ENCODE measurements at places on chromosomes 6 and 20. TPM values are rescaled to one million over a fixed set of nuclear protein-coding genes. Genes with fewer than 3 reads are reported as not detected.

BNIP5 gene
- total RNA-seq, result not detected

SPATS1 gene
- not detected for total RNA-seq

RIPPLY2 gene
- total RNA-seq, result not detected

PACRG gene
- total RNA-seq, result 0.64 TPM

FERMT1 gene
- total RNA-seq, result 2.0 TPM

IBTK gene
- total RNA-seq, result 33.4 TPM

HLA-A gene
- total RNA-seq, result 327 TPM

MCHR2 gene
- total RNA-seq, result not detected

RAD21L1 gene
- not detected for total RNA-seq

SYTL3 gene
- 8.0 TPM for total RNA-seq

- no peak for DNase-seq
Observed at GRCh38 chr6:151310279-151310678, 70.5 kb downstream of the AKAP12 start.

DNA sequence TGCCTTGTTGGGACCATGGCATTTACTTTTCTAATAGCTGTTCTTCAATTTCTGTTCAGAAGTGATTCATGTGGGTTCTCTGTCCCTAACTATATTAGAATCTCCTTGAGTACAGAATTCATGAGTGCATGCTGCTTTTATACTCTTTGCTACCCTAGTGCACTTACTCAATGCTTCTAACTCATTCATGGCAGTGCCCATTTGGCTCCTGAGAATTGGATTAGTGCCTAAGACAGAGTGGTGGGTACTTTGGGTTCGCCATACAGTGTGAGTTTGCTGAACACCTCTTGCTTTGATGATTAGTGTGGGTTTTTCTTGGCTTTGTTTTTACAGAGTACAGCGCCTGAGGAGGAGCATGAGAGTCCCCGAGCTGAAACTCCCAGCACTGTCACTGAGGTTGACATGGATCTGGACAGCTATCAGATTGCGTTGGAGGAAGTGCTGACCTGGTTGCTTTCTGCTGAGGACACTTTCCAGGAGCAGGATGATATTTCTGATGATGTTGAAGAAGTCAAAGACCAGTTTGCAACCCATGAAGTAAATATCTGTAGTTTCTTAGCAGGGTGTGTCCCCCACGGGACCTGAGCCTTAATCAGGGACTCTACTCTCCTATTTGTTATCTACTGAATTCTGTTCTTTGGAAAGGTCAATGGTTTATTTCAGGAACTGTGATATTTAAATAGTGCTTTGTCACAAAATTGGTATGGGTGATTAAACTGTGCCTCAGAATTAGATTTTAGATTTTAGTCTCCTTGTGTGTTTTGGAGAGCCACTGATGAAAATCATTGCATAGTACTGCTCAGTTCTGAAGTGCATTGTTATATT lies 150.7 kb downstream of the UTRN start:
- no peak for DNase-seq

DNA sequence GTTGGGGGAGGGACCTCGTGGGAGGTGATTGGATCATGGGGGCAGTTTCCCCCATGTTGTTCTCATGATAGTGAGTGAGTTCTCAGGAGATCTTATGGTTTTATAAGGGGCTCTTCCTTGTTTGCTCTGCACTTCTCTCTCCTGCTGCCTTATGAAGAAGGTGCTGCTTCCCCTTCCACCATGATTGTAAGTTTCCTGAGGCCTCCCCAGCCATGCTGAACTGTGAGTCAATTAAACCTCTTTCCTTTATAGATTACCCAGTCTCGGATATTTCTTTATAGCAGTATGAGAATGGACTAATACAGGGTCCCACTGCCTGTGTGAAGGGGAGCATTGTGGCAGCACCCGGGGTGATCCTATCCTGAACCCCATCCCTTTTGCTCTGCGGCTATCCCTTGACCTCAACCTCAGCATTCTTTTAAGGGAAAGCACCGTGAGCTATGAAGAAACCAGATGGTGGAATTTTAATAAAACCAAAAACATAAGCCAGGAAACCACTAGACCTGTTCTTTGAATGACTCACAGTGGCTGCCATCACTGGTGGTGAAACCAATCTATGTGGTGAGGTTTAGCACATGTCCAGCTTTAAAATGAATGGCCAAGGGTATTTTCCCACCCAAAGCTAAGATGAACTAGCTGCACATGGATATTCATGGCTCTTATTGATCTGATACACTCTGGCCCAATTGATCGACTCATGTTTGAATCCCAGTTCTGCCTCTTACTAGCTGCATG lies 62.2 kb downstream of the ZDHHC14 start:
- DNase-seq, result no peak

GRCh38 chr6:64293298-64293697 lies 657.7 kb downstream of the PHF3 start:
- DNase-seq, result no peak

- DNase-seq, result no peak
Observed at GRCh38 chr6:52510213-52510562, 66.7 kb downstream of the TRAM2 start.

DNA sequence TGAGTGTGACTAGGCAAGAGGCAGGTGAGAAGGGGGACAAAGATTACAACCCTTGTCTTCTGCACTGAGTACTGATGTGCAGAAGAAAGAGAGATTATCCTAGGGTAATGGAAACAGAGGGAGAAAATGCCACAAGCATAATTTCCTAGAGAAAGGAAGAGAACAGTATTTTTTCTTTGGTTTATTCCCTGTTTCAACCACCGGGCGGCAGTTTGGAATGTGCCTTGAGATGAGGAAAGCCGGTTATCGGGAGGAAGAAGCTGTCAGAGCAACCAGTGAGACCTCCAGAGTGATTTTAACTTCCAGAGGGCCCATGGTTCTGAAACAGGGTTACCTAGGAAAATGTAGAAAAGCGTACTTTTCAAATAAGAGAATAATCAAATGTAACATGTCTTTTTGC lies 121.4 kb downstream of the REV3L start:
- no peak for DNase-seq

DNA sequence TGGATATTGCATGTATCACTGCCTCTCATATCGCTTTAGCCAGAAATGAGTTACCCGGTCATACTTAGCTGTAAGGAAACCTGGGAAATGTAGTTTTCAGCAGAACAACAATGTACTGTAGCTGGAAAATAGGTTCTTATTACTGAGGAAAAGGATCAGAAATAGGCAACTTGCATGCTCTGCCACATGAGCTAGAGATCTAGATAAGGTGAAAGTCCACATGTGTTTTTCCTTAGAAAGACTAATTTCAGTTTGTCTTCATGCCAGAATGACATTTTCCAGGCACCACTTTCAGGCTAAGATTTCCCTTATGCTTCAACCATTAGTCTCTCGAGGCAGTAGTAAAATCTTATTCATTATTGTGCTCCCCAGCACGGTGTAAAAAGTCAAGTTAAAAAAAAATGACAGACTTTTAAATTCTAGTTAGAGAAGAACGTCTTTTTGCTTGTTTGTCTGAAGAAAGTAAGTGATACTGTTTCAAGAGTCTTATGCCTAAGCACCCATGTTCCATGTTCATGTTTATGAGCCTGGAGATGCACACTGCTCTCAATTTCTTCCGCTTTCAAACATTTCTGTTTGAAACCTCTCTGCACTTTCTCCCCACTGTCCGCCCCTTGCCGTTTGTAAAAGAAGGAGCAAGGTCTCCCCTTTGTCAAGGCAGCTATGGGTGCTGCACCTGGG lies 67.6 kb downstream of the ZNF831 start:
- DNase-seq, result no peak

GRCh38 chr20:2171266-2171790 lies 69.7 kb downstream of the STK35 start:
- DNase-seq, result no peak

DNA sequence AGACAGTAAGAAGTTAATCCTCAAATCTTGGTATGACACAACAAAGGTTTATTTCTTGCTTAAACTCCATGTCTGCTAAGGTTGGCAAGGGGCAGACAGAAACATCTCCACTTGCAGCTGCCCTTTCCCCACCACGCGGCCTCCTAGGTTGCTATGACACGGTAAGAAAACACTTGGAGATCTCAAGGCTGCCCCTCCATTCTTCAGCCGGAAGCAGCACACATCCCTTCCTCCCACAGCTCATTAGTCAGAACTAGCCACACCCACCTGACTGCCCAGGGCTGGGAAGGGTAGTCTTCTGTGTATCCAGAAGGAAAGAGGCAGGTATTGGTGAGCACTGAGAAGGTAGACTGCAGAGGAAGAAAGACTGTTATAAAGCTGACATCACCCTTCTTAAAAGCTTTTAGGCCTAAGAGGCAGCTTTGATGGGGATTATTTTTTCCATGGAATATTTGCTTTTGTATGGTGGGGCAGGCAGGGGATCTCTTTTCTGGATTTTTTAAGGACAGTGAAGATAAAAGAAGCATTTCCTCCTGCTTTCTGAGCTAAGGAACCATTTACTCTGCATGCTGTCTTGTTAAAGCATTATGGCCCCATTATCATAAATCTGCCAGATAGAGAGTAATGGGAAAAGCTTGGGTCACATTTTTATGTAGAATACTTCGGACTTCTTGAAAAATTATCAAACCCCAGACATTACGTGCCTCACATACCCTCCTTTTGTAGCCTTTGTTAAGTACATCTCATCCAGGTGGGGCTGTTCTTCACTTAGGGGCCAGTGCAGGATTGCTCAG lies 41.6 kb downstream of the MRAP2 start:
- DNase-seq, result no peak

- DNase-seq, result no peak
Observed at GRCh38 chr6:146598772-146599405, at the start of gene ADGB. TSS of gene ADGB (plus strand) at chr6:146598972. CDS start at chr6:146599041, 69 bp downstream.

- DNase-seq, result no peak
Observed at GRCh38 chr20:57180387-57180786, 86.1 kb downstream of the BMP7 start.

- peak; percentile 59 for DNase-seq
Observed at GRCh38 chr6:125154761-125155135, 1.2 kb downstream of the TPD52L1 start.

DNA sequence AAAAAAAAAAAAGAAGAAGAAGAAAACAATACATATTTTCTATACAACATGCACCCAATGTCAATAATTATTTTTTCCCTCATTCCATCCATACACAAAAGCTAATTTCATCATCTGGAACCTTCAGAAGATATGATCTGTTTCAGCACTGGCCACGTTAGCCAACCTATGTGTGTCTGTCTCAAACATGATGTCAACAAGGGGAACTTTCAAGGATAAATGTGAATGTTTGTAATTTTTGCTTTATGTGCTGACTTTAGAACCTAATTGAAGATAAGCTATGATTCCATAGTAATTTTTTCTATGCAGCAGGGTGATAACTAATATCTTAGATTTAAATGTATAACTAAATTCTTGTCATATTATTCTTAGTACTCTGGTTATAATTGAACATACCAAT lies 37.9 kb downstream of the IPCEF1 start:
- DNase-seq, result no peak

DNA sequence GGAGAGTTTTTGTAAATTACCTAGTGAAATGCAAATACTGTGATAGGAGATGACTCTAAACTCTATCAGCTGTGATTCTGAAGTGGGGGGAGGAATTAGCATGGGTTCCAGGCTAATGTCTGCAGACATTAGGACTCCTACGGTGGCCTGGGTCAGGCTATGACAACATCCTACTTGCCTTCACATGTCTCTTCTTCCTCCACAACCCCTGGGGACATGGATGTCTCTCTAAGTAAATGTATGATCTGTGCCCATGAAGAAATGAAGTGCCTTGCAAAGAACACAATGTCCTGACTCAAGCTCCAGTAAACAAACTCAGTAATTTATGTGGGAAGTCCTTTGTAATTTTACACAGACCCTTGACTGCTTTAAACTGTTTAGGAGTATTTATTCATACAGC lies 165.8 kb upstream of the EEF1E1 start:
- DNase-seq, result no peak

DNA sequence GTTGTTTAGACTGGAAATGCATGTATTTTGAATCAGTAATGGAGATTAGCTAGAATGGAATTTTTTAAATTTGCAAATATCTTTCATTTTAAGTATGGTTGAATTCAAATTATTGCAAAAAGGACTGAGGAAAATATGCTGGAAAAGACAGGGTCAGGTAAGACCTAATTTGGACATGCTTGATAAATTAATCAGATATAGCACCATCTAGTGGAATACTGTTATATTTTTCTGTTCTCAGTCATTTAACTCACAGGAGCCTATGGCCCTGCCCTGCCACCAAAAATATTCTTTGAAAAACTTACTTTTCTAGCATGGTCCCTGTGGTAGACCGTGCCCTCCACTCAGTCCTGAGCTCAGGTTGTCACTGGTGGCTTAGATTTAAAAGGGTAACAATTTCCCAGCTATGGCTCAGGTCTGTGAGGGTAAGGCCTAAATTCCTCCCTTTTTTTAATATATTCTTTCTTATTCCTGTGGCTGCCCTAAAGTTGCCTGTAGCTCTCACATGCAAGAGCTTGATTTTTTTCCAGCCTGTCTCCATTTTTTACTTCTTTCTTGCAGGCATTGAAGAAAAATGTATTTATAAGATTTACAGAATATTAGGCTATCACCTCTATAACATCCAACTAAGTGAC lies 25.3 kb upstream of the KIAA1586 start:
- no peak for DNase-seq

- no peak for DNase-seq
Observed at GRCh38 chr20:16352321-16352720, 220.9 kb downstream of the KIF16B start.

DNA sequence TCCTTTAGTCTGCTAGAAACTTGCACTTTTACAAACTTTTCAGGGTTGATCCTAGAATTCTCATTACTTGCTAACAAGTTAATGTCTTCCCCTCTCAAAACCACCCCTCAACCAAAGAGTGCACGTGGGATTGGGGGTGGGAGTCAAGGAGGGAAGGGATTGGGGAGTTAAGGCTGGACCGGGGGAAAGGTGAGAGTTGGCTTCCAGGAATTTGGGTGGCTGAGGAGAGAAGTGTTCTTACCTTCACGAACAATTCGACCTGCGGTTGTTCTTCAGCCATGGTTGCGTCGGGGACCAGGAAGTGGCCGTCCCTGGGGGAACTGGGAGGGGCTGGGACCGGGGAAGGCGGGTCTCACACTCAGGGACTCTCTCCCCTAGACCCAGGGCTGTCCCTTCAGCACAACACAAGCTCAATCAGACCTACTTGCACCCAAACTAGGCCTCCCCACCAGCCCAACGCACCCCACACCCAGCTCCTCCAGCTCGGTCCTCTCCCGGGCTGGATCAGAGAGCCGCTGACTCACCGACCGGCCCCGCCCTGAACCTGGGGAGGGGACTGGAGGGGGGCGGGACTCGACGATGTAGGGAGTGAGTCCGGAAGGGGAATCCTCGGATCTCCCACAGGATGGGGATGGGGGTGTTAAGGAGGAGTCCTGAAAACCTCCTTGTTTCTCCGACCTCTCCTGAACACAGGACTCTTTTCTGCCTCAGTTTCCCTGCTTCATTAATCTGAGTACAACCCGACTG lies at the start of gene CLIC1:
CLIC1 (minus strand) TSS at position 510 of the 747 bp plus-strand sequence; CDS start at position 280, 230 bp downstream.
- DNase-seq, result peak; percentile 88

Data from breast epithelium (tissue), 4 donors.